ENCODE measurements at places on chromosomes 6 and 20.

GRCh38 chr6:163554663-163555062 is 140.1 kb downstream of the QKI start:
- DNase-seq = peak; percentile 16

GRCh38 chr6:106080763-106081095 is 5.4 kb upstream of the PRDM1 start:
- DNase-seq = no peak

DNA sequence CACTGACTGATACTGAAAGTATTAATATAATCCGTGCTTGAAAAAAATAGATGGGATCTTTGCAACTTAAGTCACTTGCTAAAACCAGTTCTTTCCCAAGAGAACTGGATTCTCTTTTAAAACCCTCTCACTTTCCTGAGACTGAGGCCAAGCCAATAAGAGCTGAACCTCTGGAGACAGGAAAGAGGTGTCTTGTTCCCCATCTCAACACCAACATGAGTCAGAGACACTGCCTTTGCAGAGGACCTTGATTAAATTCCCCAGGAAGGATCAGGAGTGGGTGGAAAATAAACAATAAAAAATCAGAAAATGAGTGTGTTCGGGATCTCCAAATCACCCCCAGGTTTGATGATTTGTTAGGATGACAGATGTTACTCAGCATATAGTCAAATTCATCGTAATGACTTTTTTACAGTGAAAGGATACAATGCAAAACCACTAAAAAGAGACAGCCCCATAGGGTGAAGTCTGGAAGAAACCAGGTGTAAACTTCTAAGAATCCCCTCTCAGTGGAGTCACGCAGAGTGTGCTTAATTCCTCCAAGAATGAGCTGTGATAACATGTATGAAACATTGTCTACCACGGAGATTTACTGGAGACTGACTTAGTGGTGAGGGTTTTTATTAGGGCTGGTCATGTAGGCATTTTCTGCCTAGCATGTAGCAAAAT is 122.8 kb upstream of the BEND3 start:
- DNase-seq = no peak

DNA sequence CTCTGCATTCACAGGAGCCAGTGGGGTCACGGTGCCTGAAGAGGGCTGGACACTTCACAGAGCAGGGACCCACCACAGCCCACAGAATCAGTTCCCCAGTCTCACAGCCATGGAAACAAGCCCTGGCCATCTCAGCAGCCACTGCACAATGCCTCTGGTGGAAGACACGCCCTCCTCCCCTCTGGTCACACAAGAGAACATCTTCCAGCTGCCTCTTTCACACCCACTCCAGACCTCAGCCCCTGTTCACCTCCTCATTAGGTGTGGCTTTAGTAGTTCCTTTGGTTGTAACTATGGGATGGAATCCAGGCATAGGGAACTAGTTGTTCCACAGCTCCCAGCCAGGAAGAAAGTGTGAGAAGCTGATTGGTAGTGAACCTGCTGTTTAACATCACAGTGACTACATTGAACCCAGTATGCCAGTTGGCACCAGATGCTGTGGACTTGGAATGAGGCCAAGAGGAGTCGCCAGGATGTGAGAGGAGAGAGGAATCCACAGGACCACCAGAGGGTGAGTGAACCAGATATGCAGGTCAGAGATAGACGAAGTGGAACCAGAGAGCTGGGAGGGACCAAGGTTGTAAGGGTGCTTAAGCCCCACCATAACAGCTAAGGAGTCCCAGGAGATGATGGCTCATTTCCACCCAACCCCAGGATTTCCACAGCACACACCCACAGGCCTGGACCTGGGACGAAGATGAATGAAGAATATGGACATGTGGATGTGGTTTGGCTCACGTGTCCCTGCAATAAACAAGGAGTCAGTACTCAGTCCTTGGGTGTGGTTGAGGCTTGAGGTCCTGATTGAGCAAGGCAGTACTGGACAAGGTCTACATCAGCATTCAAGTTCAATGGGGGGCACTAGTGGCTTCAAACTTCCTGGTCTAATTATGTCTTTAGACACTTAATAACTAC is 8.8 kb upstream of the BTN3A3 start:
- no peak for DNase-seq

DNA sequence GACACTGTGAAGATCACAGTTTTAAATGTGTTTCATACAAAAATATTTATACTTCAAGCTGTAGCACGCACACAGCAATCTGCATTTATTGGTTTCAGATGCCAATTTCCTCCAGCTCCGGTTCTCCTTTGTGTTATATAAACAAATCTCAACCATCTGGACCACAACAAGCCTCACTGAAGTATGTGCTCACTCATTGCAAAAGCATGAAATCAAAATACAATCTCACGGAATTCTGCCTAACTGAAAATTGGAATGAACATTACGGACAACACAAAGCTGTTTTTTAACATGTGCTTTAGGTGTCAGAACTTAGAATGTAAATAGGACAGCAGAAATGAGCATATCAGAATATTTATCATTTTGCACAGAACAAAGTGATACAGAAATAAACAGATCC is 38.0 kb downstream of the RCAN2 start:
- no peak for DNase-seq

- DNase-seq = no peak
Observed at GRCh38 chr6:53330137-53330536, 18.6 kb downstream of the ELOVL5 start.

GRCh38 chr6:470901-471448 is 79.4 kb downstream of the IRF4 start:
- DNase-seq = no peak

GRCh38 chr6:26493258-26493657 is 6.8 kb upstream of the BTN1A1 start:
- no peak for DNase-seq

- DNase-seq = no peak
Observed at GRCh38 chr20:5511930-5512329, 195.2 kb upstream of the PROKR2 start.

DNA sequence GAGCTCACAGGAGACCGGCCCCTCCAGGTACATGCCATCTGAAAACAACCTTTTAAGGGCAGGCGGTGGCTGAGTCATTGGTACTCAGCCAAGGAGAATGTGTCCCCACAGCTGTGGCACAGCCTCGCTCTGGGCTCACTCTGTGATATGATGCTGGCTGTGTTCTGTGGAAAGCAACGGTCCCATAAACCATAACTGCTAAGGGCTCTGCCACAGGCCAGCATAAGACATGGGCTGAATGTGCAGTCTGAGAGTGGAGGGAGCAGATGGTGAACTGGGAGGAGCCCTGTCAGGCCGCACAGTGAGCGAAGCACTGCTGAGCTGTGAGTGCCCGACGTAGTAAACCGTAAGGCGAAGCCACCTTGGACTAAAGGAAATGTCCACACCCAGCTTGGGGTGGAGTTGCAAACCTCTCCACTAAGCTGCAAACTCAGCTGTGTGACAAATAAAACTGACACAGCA is 375.8 kb downstream of the THBS2 start:
- DNase-seq = no peak

DNA sequence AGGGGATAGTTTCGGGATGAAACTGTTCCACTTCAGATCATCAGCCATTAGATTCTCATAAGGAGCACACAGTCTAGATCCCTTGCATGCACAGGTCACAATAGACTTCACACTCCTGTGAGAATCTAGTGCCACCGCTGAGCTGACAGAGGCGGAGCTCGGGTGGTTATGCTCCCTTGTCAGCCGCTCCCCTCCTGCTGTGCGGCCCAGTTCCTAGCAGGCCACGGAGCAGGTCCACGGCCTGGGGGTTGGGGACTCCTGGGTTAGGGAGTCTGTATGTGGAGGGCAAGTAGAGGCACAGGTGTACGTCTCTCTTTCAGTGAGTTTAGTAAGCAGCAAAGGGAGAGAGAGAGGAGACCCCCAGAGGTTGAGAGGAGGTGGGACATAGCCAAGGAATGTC is 30.5 kb upstream of the MDFI start:
- no peak for DNase-seq

DNA sequence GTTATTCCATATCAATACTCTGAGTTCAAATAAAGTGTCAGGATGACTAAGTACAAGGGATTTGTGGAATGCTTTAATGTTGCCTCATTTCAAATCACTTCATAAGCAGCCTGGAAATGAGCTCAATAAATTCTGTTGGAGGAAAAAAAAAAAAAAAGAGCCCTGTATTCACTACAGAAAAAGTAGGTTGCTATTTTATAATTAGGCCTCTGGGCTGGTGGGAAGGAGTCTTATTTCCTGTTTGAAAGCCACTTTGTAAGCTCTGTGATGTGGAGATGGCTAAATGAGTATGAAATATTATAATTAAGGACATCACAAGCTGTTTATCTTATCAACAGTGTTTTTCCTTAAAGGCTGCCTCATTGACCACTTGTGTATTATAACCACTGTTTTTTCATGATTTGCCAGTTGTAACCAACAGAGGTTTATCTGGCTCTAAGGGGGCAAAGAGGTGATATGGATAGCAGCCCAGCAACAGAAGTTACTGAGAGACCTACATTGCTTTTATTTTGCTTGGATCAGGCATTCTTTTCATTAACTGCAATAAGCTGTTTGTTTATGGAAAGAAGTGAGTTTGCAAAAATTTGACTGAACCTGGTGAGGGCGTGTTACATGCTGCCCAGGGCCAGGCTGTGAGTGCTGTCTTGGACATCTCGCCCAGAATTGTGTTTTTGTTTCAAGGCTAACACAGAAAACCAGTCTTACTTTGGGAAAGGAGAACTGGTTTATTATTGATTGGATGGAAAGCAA is 563.3 kb upstream of the MAP3K7 start:
- no peak for DNase-seq

GRCh38 chr20:6081236-6081635 is 27.4 kb upstream of the LRRN4 start:
- DNase-seq = no peak

DNA sequence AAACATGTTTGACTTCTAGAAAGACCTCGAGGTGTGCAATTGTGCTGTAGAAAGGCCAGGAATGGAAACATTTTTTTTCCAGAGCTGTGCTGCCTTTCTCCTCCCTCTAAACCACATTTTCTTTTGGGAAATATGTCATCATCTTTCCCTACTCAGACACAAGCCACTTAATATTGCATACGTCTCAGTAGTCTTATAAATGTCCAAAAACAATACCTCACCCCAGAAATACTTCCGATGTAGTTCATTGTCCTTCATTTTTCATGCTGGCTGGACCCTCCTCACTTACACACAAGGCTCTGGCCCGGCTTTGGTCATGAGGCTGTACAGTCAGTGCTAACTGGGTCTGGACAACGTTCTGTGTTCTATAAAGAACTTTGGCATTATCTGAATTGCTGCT is 126.4 kb downstream of the SCML4 start:
- no peak for DNase-seq

DNA sequence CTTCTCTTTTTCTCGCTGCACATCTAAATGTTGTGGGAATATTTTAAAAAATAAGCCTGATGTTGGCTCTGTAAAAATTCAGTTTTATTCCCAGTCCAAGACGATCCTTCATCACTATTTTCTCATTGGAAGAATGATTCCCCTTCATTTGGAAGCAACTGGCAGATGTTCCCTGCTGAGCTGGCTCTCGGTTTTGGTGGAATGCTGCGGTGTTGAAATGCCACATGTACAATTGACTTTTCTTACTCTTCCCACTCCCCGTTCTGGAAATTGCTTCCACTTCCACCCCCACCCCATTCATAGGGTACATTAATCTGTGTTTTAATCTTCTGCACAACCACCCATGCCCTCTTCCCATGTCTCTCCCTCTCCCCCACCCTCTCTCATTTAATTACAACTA is 496.3 kb upstream of the MAP3K7 start:
- DNase-seq = no peak

DNA sequence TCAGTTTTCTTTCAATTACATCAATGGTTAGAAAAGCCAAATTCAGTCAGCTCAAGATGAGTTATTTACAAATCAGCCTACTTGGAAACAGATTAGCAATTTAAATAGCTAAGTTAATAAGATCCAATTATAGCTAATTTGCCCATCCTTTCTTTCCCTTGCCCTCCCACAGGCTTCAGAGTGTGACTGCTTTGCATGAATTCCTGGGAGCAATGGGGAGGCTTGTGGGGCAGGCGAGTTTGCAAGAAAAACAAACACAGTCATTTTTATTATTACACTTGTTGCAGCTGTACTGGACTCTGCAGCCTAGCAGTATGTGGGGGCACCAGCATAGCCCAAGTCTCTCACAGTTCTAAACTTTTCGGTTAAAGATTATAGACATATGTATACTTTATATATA is 219.0 kb downstream of the NKAIN2 start:
- no peak for DNase-seq

GRCh38 chr20:57663241-57663640 is 43.0 kb upstream of the ZBP1 start:
- no peak for DNase-seq

DNA sequence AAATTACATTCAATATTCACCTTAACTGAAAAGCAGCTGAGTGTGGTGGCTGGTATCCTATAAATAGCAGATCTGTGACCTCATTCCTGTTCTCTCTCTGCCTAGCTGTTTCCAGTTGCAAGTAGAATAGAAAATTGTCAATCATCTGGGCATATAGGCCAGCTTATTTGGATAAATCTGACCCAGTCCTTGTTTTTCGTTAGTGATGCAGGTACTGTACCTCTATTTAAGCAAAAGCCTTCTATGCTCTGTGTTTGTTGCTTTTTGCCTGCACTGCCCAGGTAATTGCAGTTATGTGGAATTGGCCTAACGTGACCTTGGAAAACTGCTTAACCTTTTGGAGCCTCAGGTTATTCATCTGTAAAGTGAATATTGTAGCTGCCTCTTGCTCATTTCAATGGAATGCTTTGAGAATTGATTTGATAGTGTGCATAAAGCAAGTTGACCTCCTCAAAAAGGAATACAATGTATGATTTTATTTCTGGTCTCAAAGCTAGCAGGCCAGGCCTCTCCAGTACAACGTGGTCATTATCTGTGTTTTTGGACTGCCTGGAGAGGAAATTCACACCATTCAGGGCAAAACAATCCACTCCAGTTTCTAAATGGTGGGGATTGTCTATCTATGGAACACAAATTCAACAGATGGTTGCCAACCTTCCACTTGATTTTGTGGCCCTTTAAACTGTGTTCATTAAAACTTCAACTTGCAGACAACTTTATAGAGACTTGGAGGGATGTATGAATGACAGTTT is 508.7 kb upstream of the CITED2 start:
- DNase-seq = no peak

DNA sequence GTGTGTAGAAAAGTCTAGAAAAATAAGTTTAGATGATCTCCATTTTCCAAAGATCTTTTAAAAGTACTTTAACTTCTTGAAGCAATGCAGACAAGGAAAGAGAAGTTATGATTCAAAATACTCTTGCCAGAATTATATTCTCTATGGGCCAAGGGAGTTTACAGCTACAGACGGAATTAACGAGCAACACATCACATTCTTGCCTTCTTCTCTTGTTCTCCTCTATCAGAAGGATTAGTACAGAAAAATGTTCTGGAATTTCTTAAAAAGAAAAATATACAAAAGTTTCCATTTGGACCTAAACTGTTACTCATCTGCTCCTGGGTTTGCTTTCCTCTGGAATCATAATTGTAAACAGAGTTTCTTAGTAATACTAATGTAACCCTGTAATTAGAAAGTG is 284.7 kb upstream of the HSF2 start:
- no peak for DNase-seq

- DNase-seq = no peak
Observed at GRCh38 chr20:10652660-10653261, 21.0 kb downstream of the JAG1 start.

- DNase-seq = no peak
Observed at GRCh38 chr20:64010711-64011237, 25.2 kb upstream of the C20orf204 start.
